ENCODE measurements at places on chromosomes 11 and 22.

DNA sequence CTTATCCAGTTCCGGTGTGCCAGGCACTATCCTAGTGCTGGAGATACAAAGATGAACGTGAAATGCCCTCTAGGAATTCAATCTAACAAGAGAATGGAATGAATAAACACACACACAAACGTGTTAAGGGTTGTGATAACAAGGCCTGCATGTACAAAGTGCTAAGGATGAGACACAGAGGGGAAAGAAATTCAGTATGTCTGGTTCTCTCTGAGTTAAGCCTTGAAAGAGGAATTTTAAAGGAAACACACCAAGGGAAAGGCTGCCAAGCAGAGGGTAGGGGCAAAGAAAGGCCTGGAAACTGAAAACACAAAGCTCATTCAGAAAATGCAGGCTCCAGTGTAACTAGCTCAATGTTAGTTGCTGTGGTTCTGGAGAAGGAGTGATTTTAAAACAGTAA is 4.2 kb downstream of the CHKA start:
- no peak for DNase-seq

GRCh38 chr11:28743061-28743550 is 634.9 kb downstream of the METTL15 start:
- no peak for DNase-seq

- DNase-seq = no peak
Observed at GRCh38 chr11:69598147-69598546, 42.8 kb upstream of the CCND1 start.

DNA sequence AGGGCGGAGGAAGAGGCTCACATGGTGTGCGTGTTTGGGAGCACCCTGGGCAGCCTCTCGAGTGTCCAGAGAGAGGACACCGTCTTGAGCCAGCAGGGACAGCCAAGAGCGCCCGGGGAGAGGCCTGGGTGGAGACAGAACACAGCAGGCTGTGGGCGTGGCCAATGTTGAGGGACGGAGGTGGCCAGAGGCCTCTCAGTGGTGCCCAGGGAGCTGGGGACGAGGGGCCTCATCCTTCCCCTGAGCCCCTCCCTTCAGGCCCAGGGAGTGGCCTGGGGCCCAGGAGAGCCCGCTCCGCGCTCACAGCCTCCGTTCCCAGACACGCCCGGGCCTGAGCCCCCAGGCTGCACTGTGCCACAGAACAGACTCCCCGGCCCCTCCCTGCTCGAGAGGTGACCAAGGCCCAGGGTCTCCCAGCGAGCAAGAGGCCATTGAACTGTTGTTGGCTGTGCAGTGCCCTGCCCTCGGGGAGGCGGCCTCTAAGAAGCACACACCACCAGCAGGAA is 48.4 kb downstream of the CDKN1C start:
- DNase-seq = no peak

- no peak for DNase-seq
Observed at GRCh38 chr22:49853981-49854831, 562 bp downstream of the ZBED4 start.

DNA sequence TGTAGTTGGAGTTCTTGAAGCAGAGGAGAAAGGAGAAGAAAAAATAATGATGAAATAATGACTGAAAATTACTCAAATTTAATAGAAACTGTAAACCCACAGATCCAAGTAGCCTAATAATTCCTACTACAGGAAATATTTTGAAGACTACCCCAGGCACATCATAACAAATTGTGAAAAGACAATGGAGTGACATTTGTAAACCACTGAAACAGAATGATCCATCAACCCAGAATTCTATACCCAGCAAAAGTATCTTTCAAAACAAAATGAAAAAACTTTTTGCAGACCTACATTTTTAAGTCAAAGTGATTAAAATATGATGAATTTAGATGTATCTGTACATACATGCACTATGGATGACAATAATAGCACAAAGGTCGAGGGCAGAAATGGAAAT is 194.6 kb downstream of the TMEM135 start:
- DNase-seq = no peak

DNA sequence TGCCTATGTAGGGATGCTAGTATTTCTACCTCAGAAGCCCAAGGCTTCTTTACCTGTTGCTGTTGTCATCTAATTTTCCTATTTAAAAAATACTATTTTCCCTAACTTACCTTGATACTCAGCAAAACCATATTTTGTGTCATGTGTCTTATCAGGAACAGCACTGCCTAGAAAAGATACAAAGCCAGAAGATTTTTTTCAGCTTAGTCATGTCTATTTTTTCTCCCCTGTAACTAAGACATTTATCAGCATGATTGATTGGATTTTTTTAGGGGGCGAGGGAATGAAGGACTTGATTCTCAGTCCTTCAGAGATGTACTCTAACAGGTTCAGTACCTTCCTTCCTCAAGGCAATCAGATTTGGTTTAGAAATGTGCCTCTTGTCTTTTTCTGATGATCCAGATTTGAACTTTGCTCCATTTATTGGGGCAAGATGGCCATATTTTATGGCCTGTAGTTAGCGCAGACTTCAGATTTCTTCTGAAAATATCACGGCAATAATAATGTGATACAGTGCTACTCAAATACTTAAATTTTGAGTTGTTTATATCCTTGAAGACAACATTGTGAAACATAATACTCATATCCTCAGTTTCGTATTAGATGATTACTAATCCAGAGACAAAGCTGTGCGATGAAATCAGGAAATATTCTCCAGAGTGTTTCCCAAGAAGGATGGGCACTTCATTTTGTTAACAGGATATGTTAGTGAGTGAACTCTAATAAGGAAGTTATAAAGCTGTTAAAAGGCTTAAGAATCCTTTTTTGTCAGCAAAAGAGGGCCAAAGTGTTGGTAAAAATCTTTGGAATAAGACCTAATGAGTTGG is 3.8 kb upstream of the PIK3IP1 start:
- DNase-seq = no peak

DNA sequence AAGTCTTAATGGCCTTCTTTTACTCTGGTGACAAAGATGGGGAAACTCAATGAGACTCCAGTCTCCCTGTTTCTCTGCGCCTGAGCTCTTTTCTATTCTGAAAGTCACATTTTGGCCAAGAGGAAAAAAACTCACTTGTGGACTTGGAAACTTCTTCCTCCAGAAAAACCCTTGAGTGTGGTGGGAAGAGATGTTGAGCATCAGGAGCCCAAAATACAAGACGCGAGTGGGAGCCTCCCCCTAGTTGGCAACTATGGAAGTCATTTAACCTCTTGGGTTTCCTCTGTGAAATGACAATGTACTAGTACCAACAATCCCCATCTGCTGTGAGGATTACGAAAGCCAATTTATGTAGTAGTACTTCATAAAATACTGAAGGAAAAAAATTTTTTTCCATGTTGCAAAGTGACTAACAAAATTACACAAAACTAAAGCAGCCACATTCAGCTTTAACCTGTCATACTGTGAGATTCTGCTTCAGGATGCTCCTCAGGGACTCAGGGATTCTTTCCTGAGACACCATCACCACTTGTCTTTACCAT is 524 bp upstream of the SLC25A17 start:
- DNase-seq = no peak

GRCh38 chr22:38841211-38841610 is 2.6 kb downstream of the NPTXR start:
- DNase-seq = no peak
